ENCODE measurements at places on chromosomes 2 and 18.

- DNase-seq, result peak; percentile 84
Observed at GRCh38 chr2:17540093-17540812, at the start of gene VSNL1. Gene VSNL1, plus strand, starts transcription at chr2:17540696. Its CDS starts 51,379 bp downstream, at chr2:17592075.

- no peak for DNase-seq
Observed at GRCh38 chr18:79781331-79781941, 16.3 kb upstream of the KCNG2 start.

- no peak for DNase-seq
Observed at GRCh38 chr18:42474577-42474976, 519.5 kb downstream of the PIK3C3 start.

DNA sequence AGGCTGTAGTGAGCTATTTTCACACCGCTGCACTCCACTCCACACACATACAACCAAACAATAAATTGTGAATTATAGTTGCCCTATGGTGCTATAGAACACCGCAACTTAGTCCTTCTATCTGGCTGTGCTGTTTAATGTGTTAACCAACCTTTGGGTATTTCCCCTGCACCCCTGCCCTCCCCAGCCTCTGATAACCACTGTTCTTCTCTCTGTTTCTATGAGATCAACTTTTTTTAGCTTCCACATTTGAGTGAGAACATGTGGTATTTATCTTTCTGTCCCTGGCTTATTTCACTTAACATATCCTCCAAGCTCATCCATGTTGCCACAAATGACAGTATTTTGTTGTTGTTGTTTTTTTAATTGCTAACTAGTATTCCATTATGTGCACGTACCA, 32.5 kb downstream of the TET3 start:
- no peak for DNase-seq

- DNase-seq, result no peak
Observed at GRCh38 chr2:215365184-215365658, 53.4 kb downstream of the ATIC start.

- DNase-seq, result peak; percentile 2
Observed at GRCh38 chr18:70491734-70492348, 203.0 kb downstream of the SOCS6 start.

GRCh38 chr18:4405965-4406364, 49.1 kb downstream of the DLGAP1 start:
- DNase-seq, result no peak

- no peak for DNase-seq
Observed at GRCh38 chr18:26827581-26827980, 37.9 kb downstream of the AQP4 start.

DNA sequence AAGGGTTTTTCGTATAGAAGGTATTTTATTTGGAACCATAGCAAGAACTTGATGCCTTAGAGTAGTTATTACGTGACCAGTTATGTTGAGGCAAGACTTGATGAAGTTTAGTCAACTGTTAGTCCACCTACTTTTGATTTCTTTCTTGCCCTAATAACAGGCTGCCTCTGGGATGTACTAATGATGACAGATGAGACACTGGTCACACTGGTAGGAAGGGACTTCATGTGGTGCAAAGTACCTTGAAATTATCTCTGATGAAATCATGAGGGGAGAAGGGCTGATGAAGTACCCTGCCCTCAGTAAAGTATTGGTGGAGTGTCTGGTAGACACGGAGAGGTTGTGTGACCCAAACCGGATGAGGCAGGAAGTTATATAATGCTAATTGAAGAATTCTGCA, 5.4 kb downstream of the DIS3L2 start:
- DNase-seq, result no peak

DNA sequence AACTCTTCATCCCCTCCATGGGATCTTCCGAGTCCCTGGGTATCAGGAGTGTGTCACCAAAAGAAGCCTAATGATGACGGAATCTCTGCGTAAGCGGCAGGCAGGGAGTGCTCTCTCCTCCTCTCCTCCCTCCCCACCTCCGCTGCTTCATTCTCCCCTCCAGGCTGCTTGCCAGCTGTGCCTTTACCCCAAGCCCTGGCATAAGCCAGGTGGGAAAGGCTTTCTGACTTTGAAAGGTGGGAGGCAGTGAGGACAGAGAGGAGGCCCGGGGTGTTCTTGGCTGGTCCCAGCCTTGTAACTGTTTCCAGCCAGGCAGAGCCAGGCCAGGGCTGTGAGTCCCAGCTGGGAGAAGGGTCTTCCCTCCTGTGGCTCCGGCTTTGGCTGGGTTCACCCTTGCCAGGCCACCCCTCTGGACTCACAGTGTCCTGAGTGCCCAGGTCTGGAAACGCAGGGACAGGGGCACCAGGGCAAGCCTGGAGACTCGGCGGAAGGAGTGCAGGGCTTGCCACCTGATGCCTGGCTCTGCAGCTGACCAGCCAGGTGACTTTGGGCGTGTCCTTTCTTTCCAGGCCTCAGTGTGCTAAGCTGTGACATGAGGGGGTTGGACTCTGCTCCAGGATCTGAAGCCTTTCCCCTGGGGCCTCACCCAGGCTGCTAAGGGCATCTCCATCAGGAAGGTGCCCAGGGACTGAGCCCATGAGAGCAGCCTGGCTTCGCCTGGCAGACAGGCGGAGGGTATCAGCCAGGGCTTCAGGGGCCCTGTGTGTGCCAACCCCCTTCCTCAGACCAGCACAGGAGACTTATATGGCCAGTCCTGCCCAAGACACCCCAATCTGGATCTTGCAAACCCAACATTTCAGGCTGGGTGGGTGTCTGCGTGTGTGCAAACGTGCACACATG, 32.7 kb upstream of the HPCAL1 start:
- no peak for DNase-seq

GRCh38 chr2:16257322-16258028, 317.1 kb downstream of the MYCN start:
- DNase-seq, result no peak

DNA sequence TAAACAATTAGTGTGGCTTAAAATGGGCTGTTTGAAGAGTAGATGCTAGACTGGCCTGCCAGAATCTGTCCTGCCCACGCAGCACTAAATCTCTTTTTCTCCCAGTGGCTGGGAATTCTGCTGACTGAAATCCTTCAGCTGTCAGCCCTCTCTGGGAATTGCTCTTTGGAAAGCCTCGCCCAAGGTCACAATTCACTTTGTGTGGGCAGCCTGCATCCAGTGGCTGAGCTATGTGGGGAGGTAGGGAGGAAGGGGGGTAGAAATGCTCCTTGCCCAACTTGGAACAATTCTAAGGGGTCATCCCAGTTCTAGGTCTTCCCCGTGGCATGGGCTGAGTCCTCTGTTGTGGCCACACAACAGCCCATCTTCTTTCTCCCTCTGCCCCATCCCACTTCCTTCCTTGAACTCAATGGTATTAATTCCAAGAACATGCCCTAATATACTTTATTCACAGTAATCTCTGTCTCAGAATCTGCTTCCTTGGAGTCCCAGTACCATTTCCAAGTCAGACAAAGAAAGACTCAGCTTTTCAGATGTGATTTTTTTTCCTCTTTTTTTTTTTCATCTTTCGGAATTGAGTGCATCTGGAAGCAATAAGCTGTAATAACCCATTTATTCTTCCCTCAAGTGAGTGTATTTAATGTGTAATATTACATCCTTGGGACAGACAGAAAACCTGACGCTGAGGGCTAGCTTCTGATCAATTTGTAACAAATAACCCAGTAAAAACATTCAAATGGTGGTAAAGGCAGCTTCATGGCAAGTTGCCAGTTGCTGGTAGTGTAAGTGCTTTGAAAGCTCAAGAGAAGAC, 189.4 kb downstream of the GPD2 start:
- no peak for DNase-seq

DNA sequence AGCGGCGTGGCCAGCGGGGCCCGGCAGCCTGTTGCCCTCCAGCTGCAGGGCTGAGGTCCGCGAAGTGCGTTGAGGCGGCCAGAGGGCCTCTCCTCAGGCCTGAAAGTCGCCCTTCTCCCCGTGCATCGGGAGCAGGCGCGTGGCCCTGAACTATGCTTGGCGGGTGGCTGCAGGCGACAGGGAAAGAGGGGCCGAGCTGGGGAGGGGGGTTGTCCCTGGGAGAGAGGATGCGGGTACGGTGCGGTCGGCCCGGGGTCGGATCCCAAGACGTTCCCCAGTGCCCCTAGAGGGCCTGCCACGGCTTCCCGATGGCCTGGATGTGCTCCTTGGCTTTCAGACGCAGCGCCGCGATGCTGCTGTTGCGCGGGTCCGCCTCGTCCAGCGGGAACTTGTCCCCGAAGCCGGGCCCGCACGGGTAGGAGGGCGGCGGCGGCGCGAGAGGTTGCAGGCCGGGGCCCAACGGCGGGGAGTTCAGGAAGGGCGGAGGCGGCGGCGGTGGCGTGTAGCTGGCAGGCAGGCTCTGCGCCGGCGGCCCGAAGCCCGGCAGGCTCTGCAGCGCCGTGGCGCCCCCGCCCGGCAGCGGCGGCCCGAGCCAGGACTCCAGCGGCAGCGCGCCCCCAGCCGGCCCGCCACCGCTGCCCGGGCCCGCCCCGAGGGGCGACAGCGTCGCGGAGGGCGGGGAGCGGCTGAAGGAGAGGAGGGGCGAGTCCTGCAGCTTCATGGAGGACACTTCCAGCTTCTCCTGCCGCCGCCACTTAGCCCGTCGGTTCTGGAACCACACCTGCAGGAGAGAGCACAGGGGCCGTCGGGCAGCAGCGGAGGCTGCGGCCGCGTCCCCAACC, 4.3 kb downstream of the RAX start:
- DNase-seq, result peak; percentile 20

GRCh38 chr2:191319186-191319585, 74.0 kb downstream of the MYO1B start:
- DNase-seq, result no peak

GRCh38 chr2:4358837-4359236, 655.5 kb downstream of the DCDC2C start:
- DNase-seq, result peak; percentile 94

DNA sequence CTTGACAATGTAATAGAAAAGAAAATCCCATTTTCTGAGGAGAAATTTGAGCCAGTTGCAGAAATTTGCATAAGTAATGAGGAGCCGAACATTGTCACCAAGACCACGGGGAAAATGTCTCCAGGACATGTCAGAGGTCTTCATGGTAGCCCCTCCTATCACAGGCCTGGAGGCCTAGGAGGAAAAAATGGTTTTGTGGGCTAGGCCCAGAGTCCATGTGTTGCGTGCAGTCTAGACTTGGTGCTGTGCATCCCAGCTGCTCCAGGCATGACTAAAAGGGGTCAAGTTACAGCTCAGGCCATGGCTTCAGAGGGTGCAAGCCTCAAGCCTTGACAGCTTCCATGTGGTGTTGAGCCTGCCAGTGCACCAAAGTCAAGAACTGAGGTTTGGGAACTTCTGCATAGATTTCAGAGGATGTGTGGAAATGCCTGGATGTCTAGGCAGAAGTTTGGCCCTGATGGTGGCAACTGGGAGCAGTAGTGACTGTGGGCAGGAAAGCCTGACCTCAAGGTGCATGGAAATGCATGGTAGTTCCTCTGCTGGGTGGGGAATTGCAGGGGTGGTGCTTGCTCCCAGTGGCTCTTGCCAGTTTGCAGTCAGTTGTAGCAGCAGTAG, 41.9 kb upstream of the CCDC195 start:
- no peak for DNase-seq

DNA sequence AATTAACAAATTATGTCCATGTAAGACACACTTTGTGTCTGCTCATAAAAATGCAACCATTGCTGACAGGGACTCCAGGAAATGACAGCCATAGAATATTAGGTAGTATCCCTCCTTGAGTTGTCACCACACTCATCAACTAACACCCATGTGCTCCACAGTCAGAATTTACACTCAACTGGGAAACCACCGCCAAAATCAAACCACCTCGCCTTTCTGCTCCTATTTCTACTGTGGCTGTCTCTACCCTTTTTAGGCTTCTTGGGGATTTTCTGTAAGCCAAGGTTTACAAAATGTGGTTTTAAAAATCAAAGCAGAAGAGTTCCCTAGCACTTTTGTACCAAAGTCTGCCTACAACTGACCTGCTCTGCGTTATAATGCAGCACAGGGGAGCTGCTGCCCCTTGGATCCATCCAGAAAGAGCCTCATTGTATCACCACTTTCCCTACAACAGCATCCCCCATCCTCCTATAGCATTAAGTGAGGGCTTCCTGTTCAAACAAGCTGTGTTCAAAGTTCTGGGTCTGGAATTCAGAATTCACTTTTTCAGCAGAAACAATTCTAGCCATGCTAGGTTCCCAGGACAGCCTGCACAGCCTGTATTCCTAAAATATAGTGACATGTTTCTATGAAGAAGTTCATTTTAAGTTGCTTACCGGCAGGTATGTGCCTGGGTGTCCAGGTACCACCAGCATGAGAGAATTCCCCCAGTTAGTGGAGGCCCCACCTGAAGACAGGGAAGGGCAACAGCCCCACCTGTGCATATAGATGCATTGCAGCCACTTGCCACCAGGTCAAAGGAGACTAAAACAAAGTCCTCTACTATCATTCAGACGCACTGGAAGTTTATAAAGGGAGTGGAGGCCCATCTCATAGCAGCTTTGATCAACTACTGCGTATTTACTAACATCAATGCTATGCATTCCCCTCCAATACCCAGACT, 104.3 kb downstream of the MYO5B start:
- DNase-seq, result no peak

DNA sequence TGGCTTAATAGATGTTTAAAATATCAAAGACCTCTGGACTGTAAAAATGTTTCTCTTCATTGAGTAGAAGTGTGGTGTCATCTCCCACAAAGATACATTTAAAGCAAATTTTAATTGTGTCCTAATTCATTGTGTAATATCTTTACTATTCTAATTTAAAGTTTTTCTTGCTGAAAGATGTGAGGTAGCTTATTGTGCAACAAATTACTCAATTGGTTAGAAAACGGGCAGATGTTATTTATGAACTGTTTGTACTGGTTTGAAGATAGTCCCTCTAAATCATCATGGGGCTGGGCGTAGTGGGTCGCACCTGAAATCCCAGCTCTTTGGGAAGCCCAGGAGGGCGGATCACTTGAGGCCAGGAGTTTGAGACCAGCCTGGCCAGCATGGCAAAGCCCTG, 65.3 kb downstream of the CYBRD1 start:
- DNase-seq, result no peak

DNA sequence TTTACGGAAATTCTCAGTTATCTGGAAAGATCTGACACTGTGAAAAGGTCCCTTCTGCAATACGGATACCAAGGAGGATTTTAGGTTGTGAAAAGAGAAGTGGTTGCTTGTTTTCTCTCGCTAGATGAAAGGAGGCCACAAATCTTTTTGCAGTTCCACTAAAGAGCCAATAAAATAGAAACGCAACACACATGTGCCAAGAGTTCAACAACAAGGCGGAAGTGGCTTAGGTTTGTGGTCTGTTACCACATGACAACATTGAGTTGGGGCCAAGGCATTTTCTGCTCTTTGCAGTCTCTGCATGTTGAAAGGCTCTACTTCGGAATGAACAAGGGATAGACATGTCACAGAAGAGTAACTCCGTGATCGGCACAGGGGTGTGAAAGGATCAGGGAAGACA, 115.7 kb upstream of the OSR1 start:
- DNase-seq, result no peak

GRCh38 chr2:119536707-119537106, 7.5 kb upstream of the CFAP221 start:
- DNase-seq, result no peak

GRCh38 chr2:68749345-68749744, 14.7 kb downstream of the ARHGAP25 start:
- no peak for DNase-seq

- no peak for DNase-seq
Observed at GRCh38 chr18:9827793-9828505, 57.8 kb upstream of the TXNDC2 start.

- DNase-seq, result no peak
Observed at GRCh38 chr2:121868652-121869051, 113.2 kb downstream of the TSN start.

Measured in DMS153 (cell line).